ENCODE measurements at places on chromosomes 7 and 10. TPM values are rescaled to one million over a fixed set of nuclear protein-coding genes. Genes with fewer than 3 reads are reported as not detected.

GRCh38 chr7:128122576-128123290 lies 91.5 kb upstream of the LRRC4 start:
- no peaks in the 10 kb centered on the region for H3K4me1 ChIP-seq
- H3K27ac ChIP-seq: no peak overlapping the region
- H3K36me3 ChIP-seq: no peaks in the 10 kb centered on the region
- H3K27me3 ChIP-seq: peaks cover 30% of the 10 kb centered on the region
- DNase-seq: peak; percentile 83

CNTNAP2 gene
- 1.7 TPM for total RNA-seq

DNA sequence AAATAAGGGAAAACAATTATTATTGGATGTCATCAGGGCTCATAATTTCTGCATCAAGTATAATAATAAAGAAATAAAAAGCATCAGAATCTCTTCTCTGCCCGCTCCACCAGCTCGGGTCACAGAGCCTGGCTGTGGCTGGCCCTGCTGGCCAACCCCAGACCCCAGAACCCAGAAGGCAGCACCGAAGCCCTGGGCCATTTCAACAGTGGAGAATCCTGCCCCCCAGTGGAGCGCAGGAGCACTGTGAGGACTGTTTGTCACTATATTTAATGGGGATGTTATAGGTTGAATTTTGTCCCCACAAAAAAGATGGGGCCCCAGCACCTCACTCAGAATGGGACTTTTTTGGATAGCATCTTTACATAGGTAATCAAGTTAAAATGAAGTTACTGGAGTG lies 27.3 kb downstream of the DENND11 start:
- no peak overlapping the region for H3K4me3 ChIP-seq
- peaks cover 32% of the 10 kb centered on the region for H3K36me3 ChIP-seq
- H3K4me1 ChIP-seq: no peaks in the 10 kb centered on the region
- H3K27ac ChIP-seq: peak overlapping the region; percentile 30
- no peaks in the 10 kb centered on the region for H3K27me3 ChIP-seq

ZNF117 gene
- 3.5 TPM for total RNA-seq

DNA sequence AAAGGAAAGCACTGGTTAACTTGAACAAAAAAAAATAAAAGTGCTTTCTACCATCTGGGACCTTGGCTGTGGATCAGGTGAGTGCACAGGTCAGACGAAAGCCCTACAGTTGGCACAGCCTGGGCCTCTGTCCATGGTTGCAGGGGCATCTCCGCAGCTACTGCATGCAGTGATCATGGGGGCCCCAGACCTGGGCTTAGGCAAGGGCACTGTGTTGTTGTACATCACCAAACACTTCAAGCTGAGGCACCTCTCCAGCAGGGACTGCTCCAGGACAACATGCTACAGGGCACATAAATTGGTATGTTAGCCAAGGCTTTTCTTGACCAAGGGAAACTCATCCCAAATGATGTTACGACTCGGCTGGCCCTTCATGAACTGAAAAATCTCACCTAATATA lies 23.5 kb downstream of the KLHL7 start:
- no peak for DNase-seq
- H3K36me3 ChIP-seq: peaks cover 45% of the 10 kb centered on the region
- no peaks in the 10 kb centered on the region for H3K4me1 ChIP-seq
- no peak overlapping the region for H3K4me3 ChIP-seq

DNA sequence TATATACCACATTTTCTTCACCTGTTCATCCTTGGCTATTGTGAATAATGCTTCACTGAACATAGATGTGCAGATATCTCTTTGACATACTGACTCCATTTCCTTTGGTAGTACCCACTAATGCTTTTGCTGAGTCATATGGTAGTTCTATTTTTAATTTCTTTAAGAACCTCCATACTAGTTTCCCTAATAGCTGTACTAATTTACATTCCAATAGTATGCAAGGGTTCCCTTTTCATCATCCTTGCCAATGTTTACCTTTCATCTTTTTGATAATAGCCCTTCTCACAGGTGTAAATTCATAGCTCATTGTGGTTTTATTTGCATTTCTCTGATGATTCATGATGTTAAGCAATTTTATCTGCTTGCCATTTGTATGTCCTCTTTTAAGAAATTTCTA lies 159.9 kb downstream of the CALCR start:
- no peak for DNase-seq
- H3K4me1 ChIP-seq: no peaks in the 10 kb centered on the region
- H3K27ac ChIP-seq: no peak overlapping the region
- no peaks in the 10 kb centered on the region for H3K36me3 ChIP-seq
- H3K27me3 ChIP-seq: no peaks in the 10 kb centered on the region
